Activated naive CD4-positive, alpha-beta T cell (primary cell): ENCODE measurements at places on chromosomes 3 and 15.

- DNase-seq = no peak
These were observed 43.7 kb upstream of the MFGE8 start for GRCh38 chr15:88956906-88957305.

DNA sequence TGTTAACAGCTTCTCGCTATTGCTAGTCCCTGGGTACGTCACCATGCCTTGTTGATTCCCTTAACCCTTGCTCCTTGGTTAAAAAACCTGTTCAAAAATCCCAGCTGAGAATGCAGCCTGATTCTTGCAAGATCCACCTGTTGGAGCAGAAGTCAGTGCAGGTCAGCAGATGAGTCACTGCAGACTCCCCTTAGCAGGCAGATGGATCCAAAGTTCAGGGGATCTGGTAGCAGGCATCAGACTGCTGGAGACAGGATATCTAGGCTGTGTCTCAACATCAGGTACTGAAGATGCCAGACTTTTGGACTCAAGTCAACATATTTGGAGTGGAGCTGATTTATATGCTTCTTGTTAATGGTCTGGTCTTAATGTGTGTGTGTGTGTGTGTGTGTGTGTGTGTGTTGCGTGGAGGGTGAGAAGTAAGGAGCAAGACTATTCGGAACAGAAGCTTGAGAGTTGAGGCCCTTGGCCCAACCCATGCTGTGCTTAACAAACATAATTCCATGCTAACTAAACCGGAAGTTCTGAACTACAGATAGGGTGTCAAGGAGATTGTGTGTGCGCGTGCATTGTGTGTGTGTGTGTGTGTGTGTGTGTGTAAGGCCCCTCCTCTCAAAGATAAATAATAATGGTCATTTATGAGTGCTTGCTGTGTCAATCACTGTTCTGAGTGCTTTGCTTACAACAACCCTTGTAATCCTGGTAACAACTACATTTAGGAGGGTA, 1.0 kb upstream of the C3orf52 start:
- no peak for DNase-seq

- DNase-seq = no peak
These were observed 36.1 kb upstream of the EPHB3 start for GRCh38 chr3:184525337-184526087.

DNA sequence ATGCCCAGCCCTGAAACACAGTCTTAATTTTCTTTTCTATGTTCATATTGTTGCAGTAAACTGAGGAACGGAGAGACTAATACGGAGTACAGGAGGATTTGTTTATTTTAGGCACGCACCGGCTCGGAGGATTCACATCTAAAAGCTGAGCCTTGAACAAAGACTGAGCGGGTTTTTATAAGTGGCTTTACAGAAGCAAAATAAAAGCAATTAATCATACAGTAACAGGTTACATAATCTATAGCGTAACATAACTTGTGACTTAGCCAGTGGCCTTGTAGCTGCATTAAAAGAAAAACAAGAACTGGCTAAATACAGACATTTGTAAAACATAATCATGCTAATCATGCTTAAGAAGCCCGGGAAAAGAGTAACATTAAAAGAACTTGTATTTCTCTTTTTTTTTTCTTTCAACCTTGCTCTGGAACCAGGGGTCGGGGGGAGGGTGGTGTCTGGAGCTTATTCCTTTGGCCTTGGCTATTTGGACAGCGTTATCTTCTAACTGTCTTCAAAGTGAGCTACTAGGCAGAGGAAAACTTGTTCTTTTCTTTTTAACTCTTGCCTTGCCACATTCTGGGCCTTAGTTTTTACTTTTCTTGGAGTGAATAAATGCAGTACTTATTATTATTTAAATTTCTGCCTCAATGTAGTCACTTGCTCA, 17.5 kb downstream of the NUSAP1 start:
- DNase-seq = no peak

GRCh38 chr3:4740397-4741105, 238.7 kb upstream of the BHLHE40 start:
- DNase-seq = no peak

DNA sequence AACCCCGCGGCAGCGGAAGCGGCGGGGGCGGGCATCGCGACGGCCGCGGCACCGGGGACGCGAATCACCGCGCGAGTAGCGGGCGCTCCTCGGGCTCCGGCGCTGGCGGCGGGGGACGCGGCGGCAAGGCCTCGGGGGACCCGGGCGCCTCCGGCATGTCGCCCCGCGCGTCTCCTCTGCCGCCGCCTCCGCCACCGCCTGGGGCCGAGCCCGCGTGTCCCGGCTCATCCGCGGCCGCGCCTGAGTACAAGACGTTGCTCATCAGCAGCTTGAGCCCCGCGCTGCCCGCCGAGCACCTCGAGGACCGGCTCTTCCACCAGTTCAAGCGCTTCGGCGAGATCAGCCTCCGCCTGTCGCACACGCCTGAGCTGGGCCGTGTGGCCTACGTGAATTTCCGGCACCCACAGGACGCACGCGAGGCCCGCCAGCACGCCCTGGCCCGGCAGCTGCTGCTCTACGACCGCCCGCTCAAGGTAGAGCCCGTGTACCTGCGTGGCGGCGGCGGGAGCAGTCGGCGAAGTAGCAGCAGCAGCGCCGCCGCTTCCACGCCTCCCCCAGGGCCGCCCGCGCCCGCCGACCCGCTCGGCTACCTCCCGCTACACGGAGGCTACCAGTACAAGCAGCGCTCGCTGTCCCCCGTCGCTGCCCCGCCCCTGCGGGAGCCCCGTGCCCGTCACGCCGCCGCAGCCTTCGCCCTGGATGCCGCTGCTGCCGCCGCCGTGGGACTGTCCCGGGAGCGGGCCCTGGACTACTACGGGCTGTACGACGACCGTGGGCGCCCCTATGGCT, 675 bp downstream of the RBM15B start:
- DNase-seq = peak; percentile 35

- no peak for DNase-seq
These were observed 10.4 kb downstream of the VPS18 start for GRCh38 chr15:40904552-40905201.

GRCh38 chr3:45497963-45498362, 96.6 kb upstream of the LIMD1 start:
- no peak for DNase-seq

DNA sequence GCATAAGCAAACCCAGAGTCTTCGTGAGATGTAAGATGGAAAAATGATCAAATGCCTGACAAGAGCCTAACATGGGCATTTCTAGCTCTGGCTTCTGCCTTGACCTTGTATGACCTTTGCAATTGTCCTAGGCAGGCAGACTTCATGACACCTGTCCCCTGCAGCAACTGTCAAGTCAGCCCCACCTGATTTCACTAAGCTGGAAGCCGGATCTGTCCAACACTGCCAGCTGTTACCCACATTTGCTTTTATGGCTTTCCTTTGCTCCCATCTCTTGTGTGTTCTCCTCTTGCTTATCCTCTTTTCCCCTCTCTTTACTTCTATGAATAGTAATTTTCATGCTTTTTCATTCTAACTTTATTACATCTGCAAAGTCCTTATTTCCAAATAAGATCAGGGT, 48.5 kb upstream of the TNIK start:
- no peak for DNase-seq

DNA sequence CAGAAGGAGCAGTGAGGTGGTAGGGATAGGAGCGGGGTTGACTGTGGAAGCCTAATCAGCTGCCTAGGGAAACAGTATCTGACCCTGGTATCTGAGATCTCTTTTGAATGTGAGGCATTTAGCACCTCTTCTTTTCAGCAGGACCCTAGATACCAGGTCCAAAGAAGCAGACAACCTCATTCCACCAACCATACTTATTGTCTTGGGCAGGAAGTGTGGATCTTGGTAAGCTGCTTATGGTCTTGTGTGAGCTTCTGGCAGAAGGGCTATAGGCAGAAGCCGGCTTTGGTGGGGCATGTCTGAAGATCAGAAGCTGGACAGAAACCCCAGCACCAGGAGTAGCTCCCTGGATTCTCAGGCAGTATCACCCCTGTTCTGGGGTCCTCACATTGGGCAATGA, 65.6 kb downstream of the TIPARP start:
- DNase-seq = no peak

- no peak for DNase-seq
These were observed at the start of gene DPPA2 for GRCh38 chr3:109316162-109316730. TSS of gene DPPA2 (minus strand) at chr3:109316517. CDS start at chr3:109314542, 1,975 bp downstream.

GRCh38 chr15:29669823-29670222, 152.4 kb downstream of the TJP1 start:
- no peak for DNase-seq

DNA sequence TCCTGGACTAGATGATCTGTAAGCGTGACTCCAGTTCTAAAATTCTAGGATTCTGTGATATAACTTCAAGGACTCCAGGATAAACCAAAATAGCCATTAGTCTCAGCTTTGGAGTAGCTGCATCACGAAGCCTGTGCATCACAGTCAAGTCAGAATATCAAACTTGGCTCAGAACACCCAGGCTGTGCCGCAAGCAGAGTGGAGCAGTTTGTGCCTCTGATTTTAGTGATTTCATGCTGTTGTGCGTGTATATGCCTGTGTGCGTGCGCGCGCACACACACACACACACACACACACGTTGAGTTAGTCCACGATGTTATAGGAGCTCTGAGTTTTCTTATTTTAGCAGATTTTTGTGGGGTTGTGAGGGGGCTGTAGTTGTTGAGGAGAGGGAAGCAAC, 356.6 kb upstream of the KCNH8 start:
- no peak for DNase-seq

DNA sequence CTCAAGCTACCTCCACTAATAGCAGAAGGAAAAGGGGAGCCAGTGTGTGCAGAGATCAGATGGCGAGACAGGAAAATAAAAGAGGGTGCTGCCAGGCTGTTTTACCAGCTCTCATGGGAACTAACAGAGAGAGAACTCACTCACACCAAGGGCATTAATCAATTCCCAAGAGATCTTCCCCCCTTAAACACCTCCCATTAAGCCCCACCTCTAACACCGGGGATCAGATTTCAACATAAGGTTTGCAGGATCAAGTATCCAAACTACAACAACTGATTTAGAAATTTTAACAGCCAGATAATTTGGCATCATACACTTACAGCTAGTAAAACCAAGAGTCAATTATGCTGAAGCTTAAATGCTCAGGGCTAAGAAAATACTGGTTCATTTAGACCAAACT, 18.9 kb downstream of the CD200 start:
- no peak for DNase-seq

DNA sequence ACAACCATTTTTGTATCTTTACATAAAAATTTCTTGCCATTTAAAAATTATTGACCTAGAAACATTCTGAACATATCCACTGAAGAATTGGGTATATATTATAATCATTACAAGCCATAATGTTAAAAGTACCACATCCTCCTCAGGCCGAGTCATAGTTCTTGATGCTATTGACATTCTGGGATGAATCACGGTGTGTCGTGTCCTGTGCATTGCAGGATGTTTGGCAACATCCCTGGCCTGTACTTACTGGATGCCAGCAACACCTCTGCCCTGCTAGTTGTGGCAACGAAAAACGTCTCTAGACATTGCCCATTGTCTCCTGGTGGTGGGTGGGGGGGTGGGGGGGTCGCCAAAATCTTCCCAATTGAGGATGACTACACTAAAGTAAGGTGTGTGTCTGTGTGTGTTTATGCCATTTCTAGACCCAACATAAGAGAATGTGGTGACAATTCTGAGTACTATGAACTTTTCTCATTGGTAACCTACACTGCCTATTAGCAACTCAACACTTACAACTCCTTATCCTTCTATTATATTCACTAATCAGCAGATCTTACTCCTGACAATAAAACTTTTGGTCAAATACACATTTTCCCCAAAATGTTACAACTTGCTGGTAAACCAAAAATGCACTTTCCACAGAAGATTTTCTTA, 471.6 kb downstream of the FOXP1 start:
- no peak for DNase-seq

DNA sequence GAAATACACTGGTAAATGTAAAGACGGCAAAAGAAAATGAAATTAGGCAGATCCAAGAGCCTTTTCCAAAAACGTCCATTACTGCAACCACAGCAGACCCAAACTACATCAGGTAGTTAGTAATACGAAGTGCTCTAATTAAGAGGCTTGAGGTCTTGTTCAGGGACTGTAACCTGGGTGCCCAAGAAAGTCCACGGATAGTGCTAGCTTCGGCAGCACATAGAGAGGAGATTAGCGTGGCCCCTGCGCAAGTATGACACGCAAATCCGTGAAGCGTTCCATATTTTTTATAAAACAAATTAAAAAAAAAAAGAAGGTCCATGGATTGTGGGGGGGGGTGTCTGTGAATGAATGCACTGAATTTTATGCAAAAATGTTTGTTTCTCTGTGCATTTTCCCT, 1.4 kb downstream of the COPB2 start:
- DNase-seq = no peak

- no peak for DNase-seq
These were observed 3.4 kb upstream of the UNC13C start for GRCh38 chr15:53974813-53975212.

DNA sequence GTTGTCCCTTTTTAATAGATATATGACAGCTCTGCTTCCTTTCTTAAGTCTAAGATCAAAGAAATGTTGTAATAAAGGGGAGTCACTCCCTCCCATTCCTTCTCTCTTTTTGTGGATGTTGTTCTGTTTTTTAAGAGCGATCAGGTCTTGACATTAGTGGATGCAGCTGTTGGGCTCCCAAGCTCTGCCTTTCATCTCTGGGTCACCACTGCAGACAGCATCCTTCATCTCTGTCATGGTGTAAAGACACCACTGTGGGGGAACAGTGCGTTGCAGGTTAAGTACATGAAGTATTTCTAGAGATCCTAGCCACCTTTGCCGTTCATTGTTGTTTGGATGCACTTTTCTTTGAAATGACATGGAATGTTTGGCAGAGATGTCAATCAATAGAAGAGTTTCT, 17.7 kb downstream of the FNDC3B start:
- no peak for DNase-seq

GRCh38 chr15:31160297-31160696, 58.8 kb upstream of the TRPM1 start:
- DNase-seq = no peak

DNA sequence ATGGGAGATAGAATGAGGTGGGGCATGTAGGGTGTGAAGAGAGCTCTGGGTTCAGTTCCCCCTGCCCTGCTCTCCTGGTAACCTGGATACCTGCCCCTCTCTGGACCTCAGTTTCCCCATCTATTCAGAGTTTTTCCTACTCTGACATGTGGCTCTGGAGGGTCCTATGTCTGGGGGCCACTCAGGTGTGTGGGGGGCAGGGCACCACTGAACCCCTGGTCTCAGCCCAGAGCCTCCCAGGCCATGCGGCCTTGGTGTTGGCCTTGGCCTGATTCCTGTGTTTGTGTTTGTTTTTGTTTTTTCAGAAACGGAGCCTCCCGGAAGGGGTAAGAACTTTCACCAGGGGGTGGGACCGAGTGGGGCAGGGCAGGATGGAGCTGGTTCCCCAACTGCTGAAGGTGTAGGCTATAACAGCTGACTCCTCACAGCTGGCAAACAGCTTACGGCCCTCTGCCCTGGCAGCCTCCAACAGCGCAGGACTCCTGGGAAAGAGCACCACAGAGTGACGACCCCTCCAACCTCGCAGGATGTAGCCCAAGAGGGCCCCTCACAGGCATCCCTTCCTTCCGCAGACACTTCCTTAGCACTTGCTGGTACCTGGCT, 803 bp downstream of the ITIH3 start:
- no peak for DNase-seq

DNA sequence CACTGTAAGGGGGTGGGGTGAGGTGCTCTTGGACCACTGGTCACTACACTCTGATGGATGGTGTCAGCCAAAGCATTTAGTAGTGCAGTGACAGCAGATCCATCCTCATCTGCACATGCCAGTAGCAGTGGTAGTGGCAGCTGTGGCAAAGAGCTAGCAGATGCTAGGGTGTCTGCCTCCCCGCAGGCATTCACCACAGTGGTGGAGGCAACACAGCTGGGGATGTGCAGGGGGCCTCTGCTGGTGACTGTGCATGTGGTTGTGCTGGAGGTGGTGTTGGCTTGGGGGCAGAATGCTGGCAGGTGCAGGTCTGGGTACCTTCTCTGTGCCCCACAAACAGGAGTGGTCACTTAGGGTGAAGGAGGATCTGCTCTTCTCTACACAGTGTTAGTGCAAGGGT, 19.4 kb upstream of the DCUN1D1 start:
- DNase-seq = no peak
